ENCODE measurements at places on chromosomes 3 and 15. TPM values are rescaled to one million over a fixed set of nuclear protein-coding genes. Genes with fewer than 3 reads are reported as not detected.

DNA sequence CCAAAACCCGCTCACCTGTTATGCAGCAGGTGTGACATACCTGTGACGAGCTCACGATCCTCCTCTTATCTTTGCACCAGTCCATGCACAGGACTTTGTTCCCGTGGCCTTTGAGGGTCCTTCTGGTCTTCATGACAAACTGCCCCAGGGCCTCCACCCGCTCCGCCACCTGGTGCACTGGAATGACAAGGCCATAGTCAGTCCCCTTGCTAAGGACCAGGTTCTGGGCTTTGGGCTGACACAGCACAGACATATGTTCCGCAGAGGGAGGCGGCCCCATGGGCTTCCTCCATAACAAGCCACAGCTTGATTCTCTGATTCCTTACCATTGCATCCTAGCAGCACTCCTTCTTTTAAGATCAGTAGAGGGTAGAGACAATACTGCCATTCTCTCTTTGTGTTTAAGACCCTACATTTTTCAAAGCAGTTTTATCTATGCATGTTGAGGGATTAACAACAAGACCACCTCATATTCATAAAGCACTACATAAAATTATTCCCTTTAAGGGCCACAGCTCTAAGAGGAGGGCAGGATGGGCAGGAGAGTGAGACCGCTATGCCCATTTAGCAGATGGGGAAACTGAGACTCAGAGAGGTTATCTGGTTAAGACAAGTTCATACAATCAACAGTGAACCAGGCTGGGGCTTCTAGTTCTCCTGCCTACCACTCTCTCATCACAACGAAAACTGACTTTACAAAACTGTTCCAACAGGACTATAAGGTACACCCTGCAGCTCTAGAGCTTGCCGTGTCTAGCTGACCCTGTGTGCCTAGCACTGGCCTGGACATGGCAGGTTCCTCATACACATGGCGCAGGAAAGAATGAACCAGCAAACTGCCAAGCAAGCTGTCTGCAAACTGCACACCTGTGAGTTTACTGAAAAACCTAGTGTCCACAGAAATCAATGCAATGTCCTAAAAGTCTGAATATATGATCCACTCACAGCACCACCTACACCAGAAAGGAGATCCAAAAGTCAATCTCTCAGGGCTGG, 37.0 kb downstream of the GNB5 start:
- peaks cover 7% of the 10 kb centered on the region for H3K4me1 ChIP-seq
- H3K27ac ChIP-seq, result no peak overlapping the region
- H3K4me3 ChIP-seq, result no peak overlapping the region
- DNase-seq, result no peak
- no peaks in the 10 kb centered on the region for H3K27me3 ChIP-seq
- H3K36me3 ChIP-seq, result peaks cover 27% of the 10 kb centered on the region

Gene IQGAP1
- 282 TPM for total RNA-seq

DNA sequence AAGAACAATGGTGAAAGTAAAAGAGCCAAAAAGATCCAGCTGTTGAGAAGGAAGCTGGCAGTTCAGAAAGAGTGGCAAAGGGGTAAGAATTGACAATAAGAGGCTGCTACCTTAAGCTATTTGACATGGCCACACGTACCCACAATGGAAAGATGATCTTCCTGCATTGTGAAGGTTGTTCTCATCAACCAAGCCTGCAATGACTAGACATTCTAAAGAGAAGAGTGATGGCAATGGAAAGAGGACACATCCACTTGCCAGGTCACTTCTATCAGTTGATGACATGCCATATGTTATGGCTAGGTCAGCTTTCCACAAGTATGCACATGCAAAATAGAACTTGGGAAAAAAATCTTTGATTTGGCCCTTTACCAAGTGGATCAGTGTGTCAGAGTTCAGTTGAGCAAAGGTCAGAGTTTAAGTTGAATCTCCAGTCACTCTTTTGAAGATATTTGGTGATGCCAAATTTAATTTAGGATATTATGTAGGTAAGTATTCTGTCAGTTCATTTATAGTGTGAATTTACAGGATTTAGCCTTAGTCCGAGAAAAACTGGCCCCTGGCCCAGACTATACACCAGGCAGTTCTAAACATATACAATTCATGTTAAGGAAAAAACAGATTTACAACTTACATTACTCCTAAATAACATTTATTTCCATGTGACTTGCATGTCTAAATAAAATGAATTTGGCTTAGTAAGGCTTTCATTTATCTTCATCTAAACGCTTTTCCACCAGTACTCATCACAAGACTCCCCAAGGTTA, 104.9 kb upstream of the FLNB start:
- DNase-seq, result no peak
- no peaks in the 10 kb centered on the region for H3K4me1 ChIP-seq
- H3K27me3 ChIP-seq, result no peaks in the 10 kb centered on the region
- no peak overlapping the region for H3K4me3 ChIP-seq
- no peaks in the 10 kb centered on the region for H3K36me3 ChIP-seq
- H3K27ac ChIP-seq, result no peak overlapping the region

GRCh38 chr15:42042602-42043400, 22.0 kb upstream of the PLA2G4E start:
- no peak overlapping the region for H3K27ac ChIP-seq
- no peaks in the 10 kb centered on the region for H3K4me1 ChIP-seq
- no peaks in the 10 kb centered on the region for H3K36me3 ChIP-seq
- no peak for DNase-seq

Gene IL17RB
- total RNA-seq, result not detected

Gene CYP19A1
- 0.35 TPM for total RNA-seq

DNA sequence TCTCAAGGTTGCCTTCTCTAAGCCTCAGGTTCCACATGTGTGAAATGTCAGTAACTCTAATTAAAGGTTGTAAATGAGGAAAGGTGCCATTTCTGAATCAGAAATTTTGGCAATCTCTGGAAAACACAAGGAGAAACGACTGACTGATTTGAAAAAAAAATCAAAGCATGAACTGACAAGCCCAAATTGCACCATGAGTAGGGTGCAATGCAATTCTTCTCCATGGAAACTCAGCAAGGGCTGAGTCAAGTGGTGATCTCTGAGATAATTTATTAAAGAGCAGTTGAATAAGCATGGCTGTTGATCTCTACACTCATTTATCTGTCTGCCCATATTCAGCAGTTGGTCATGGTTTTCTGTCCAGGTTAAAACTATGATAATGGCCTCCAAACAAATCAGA, 201.6 kb upstream of the CMC1 start:
- H3K27ac ChIP-seq, result no peak overlapping the region
- DNase-seq, result no peak
- no peaks in the 10 kb centered on the region for H3K36me3 ChIP-seq
- H3K4me3 ChIP-seq, result no peak overlapping the region

DNA sequence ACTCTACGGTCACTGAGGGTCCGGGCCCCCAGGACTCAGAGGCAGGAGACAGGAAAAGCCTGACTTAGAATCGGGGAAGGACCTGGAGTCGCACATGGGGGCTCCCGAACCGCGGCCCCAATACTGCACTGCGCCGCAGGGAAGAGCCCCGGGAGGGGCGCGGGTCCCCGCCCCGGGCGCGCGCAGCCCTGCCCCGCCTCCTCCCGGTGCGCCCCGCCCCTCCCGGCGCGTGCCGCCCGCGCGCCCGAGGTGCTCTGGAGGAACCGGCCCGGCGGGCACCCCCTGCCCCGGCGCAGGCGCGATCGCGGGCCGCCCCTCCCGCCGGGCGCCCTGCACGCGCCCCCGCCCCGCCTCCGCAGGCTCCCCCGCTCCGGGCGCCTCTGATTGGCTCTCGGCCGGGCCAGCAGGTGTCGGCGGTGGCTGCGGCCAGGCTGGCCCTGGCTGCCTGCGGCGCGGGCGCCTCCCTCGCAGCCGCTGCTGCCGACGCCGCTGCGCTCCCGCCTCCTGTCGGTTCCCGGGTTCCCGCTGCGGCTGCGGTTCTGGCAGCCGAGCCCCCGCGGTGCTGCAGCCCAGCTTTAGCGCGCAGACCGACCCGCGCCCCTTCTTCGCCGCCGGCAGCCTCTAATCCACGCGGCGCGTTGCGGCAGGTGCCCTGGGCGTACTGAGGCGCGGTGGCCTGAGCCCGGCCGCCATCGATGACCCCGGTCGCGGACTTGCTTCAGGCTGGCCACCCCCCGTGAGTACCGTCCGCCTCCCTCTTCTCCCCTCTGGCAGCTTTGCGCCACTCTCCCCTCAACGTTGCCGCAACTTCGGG, at the start of gene MYRIP:
Gene MYRIP (plus strand): TSS at position 429 of the 814 bp plus-strand sequence. CDS start 91,208 bp downstream, outside the sequence.
- H3K4me3 ChIP-seq, result peak within 1 kb of the TSS; percentile 44
- H3K4me1 ChIP-seq, result peaks cover 30% of the 10 kb centered on the region
- H3K36me3 ChIP-seq, result no peaks in the 10 kb centered on the region
- peaks cover 13% of the 10 kb centered on the region for H3K27me3 ChIP-seq
- DNase-seq, result peak; percentile 84

GRCh38 chr3:69930564-69930963, 69.0 kb upstream of the SAMMSON start:
- H3K27ac ChIP-seq, result no peak overlapping the region
- no peaks in the 10 kb centered on the region for H3K27me3 ChIP-seq
- H3K4me1 ChIP-seq, result no peaks in the 10 kb centered on the region
- no peak overlapping the region for H3K4me3 ChIP-seq
- DNase-seq, result no peak

DNA sequence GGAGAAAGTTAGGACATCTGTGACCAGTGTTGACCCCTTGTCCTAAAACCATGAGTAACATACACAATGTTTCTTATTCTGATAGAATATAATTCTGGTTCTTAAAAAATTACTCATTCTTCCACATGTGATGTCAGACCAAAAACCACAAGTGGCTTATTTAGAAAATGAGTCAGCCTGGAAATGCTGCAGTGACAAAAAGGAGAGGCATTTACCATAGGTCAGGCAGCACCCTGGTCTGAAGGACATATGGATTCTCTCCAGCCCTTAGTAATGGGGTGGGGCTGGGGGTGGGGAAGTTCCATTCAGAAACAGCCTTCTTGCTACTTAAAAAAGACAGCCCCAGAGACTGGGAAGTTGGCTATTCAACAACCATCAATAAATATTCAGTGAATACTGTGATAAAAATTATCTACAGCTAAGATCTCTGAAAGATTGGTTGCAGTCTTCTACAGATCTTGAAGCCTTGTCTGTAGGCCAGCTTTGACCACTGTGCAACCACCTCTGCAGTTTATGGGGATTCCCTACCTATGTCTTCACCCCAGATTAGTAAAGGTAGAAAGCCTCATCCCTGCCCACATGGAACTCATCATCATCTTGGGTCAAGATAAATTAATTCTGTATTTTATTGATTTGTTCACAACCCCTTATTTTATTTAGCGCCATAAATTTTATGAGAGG, 34.9 kb upstream of the TIMP4 start:
- DNase-seq, result no peak
- H3K36me3 ChIP-seq, result no peaks in the 10 kb centered on the region
- H3K4me3 ChIP-seq, result no peak overlapping the region
- no peaks in the 10 kb centered on the region for H3K27me3 ChIP-seq

Gene SLCO2A1
- total RNA-seq, result 46.4 TPM

DNA sequence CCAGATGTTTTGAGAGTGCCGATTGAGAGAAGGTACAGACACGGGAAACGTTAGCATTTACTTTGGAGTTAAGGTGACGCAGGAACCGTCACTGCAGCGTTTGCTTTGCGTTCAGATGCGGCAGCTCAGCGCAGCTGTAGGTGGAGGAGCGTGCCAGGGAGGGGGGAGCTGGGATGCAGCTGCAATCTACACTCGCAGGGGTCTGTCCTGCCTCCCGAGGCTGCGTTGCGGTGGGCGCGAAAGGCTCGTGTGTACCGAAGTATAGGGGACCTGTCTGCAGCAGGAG, 425 bp upstream of the FYTTD1 start:
- no peaks in the 10 kb centered on the region for H3K36me3 ChIP-seq
- peaks cover 48% of the 10 kb centered on the region for H3K4me1 ChIP-seq
- H3K4me3 ChIP-seq, result peak overlapping the region; percentile 91
- H3K27ac ChIP-seq, result peak overlapping the region; percentile 98
- no peak for DNase-seq

Gene RAB43
- 26.7 TPM for total RNA-seq

- H3K27ac ChIP-seq, result no peak overlapping the region
- no peak for DNase-seq
- no peak overlapping the region for H3K4me3 ChIP-seq
These were observed 6.1 kb upstream of the PLSCR4 start for GRCh38 chr3:146256851-146257486.

DNA sequence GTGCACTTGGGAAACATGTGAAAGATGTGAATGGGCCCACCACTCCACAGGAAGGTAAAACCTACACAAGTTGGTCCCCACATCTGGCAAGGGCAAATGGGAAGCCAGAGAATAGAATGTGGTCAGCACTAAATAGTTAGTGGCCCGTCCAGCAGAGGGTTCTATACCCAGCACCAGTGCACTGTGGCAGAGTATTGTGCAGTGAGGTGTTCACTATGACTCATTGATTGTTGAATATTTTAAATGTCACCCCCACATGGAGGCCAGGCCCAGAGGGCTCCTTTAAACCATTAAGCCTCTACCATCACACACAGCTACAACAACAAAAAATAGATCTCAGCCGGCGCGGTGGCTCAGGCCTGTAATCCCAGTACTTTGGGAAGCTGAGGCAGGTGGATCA, 11.7 kb downstream of the FRMD5 start:
- no peaks in the 10 kb centered on the region for H3K27me3 ChIP-seq
- no peak overlapping the region for H3K4me3 ChIP-seq
- H3K27ac ChIP-seq, result no peak overlapping the region
- H3K36me3 ChIP-seq, result no peaks in the 10 kb centered on the region
- DNase-seq, result no peak
- H3K4me1 ChIP-seq, result no peaks in the 10 kb centered on the region

DNA sequence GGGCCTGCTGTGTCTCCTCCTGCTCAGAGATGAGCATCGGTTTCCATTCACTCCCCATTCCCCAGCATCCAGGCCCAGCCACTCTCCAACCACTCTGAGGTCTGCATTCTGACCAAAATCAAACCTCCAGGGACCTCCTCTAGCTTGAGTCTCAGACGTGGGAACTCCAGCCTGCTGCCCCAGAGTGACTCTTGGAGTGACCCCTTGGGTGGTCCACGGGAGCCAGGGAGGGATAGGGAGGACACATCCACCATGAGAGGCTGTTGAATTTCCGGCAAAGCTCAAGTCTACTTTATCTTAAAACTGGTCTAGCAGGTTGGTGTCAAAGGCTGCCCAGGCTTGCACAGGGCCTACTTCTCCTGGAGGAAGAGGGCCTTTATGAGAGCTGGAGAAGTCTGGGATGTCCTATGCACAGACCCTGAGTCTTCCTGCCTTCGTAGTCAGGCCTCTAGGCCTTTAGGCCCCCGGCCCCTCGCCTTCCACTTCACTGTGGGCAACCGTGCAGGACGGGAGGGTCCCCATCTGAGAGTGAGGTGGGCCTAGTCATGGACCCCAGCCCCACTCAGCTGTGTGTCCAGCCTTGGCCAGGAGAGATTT, 8.9 kb downstream of the CISH start:
- H3K27me3 ChIP-seq, result no peaks in the 10 kb centered on the region
- H3K4me1 ChIP-seq, result peaks cover 89% of the 10 kb centered on the region
- no peak for DNase-seq
- H3K27ac ChIP-seq, result peak overlapping the region; percentile 81
- H3K4me3 ChIP-seq, result no peak overlapping the region

DNA sequence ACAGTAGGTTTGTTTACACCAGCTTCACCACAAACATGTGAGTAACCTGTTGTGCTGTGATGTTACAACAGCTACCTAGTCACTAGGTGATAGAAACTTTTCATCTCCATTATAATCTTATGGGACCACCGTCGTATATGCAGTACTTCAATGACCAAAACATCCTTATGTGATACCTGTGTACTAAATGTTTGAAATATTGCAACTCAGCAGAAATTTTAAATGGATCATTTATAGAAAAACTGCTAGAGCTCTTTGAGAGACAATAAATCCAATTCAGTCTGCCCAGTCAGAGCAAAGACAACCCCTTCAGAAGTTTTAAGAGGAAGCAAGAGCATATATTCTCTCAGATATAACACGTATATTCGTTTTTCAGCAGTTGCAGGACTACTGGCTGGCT, 73.4 kb downstream of the THBS1 start:
- no peak overlapping the region for H3K27ac ChIP-seq
- no peak for DNase-seq
- no peaks in the 10 kb centered on the region for H3K27me3 ChIP-seq
- no peak overlapping the region for H3K4me3 ChIP-seq

Gene CCDC33
- total RNA-seq, result not detected

Gene APOD
- 3.5 TPM for total RNA-seq
